Left colon (tissue), 2 donors: ENCODE measurements at places on chromosomes 16 and 17.

- DNase-seq = no peak
Measured at GRCh38 chr16:56202036-56202435, 10.7 kb downstream of the GNAO1 start.

GRCh38 chr17:4548721-4549531 is 6.3 kb downstream of the MYBBP1A start:
- DNase-seq = no peak

DNA sequence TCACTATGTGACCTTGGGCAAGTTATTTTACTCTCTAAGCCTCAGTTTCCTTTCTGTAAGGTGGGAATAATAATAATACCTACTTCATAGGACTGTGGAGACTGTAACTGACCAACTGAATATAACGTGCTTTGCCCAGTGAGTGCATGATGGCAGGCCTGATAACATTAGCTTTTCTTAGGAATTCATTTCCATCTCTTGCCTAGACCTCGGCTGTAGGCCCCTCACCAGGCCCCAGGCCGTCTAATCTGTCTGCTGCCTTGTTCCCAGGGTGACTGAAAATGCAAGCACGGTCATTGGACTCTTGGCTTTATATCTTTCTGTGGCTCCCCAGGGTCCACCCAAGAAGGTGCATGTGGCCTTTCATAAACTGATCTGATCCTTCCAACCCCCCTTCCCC is 6.7 kb upstream of the UBE2O start:
- DNase-seq = no peak

GRCh38 chr17:50072925-50073324 is 17.0 kb downstream of the ITGA3 start:
- no peak for DNase-seq

DNA sequence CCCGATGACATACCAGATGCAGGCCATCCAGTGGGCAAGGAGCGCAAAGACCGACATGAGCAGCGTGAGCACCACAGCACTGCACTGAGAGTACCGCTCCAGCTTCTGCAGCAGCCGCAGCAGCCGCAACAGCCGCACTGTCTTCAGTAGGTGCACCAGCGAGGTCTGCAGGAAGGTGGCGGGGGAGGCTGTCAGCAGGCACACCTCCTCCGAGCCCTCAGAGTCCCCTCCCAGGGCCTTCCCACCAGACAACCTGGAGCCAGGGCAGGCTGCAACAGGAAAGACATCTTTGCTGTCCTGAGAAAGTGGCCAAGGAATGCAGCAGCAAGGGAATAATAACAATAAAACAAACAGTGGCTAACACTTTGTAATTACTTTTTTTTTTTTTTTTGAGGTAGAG is 9.1 kb downstream of the KCNH4 start:
- DNase-seq = no peak

- DNase-seq = no peak
Measured at GRCh38 chr17:43994272-43995149, 9.9 kb upstream of the NAGS start.
